Stimulated activated CD4-positive, alpha-beta T cell treated with anti-CD3 and anti-CD28 coated beads, TNF-alpha, amount 100 ng/mL, for 4 hours (primary cell): ENCODE measurements at places on chromosomes 1 and 21.

GRCh38 chr1:29358183-29358582 is 121.9 kb downstream of the PTPRU start:
- no peak for DNase-seq

DNA sequence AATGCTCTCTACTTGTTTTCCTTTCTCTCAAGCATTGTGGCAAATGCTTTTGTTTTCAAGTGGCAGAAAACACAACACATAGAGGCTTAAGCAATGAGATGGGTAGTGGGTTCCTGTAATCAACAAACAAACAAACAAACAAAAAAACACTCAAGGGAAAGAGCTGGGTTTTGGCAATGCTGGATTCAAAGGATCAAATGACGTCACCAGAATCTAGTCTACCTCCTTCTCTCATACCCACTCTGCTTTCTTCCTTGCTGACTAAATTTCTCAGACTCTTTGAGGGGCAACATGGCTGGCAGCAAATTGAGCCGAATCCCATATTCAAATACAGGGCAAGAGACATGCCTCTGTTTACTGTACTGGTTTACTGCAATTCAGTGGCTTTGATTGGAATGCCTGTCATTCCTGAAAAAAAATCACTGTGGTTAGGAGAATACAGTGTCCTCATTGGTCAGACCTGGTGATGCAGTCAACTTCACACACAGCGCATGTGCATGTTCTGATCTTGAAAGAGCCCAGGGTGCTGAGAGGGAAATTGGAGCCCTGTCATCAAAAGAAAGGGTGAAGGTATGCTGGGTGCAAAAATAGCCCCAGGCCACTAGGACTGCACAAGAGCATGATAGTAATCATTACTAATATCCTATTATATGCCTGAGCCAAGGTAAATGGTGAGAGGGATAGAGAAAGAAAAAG is 356.2 kb downstream of the KCTD3 start:
- DNase-seq, result no peak

DNA sequence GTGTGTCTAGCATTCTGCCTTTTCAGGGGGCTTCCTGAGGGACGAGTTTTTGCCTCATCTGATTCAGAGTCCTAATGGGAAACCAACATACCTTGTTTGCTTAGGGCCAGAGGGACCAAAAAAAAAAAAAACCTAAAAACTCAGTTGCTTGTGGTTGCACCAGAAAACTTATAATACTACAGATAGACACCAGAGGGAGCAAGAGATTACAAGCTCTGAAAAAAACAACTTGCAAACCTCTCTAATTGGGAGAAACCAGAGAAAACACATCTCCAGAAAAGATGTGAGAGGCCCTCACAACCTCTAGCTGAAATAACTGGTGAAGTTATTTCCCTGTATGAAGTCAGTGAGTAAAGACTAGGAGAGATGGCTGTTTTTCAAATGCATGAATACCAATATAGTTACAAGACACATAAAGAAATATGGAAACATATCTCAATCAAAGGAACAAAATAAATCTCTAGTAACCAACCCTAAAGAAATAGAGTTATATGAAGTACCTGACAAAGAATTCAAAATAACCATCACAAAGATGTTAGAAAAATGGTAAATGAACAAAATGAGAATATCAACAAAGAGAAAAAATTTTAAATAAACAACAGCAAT is 233.7 kb upstream of the NFIA start:
- DNase-seq, result no peak

GRCh38 chr21:36756527-36756926 is 57.6 kb downstream of the SIM2 start:
- DNase-seq, result no peak

- no peak for DNase-seq
Measured at GRCh38 chr1:202101184-202101583, 21.5 kb upstream of the GPR37L1 start.

DNA sequence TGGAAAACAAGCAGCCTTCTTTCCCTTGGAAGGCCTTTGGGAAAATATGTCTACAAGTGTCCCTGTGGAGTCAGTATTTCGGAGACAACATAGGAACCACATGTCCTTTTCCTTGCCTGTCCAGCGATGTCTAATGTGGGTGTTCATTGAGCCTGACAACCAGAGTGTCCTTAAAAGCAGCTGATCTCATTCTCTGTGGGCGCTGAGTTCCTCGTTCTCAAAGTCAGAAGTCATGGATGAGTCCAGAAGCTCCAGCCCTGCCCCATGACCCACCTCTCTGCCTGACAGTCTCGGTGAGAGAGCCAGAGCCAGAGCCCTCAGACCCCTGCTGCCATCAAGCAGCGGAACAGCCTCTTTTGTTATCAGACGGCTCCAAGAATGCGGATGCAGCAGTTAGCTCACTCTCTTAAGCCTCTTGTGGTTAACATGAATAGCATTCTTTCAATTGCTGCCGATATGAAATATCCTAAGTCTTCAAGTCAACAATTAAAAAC is 329.2 kb downstream of the TGFB2 start:
- DNase-seq, result no peak

DNA sequence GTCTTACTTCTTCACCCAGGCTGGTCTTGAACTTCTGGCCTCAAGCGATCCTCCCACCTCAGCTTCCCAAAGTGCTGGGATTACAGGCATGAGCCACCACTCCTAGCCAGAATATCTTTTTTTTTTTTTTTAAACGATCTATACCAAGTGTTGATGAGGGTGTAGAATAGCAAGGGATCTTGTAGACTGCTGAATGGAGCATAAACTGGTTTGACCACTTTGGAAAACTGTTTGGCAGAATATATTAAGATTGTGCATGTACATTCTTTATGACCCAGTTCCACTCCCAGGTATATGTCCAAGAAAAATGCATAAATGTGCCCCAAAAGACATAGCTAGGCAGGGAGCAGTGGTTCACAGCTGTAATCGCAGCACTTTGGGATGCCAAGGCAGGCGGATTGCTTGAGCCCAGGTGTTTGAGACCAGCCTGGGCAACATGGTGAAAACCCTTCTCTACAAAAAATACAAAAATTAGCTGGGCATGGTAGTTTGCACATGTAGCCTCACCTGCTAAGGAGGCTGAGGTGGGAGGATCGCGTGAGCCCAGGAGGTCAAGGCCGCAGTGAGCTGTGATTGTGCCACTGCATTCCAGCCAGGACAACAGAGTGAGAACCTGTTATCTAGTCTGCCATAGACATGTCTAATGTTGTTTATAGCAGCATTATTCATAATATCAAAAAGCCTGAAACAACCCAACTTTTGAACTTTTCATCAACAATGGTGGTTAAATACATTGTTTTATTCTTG is 184.0 kb downstream of the VPS13D start:
- no peak for DNase-seq

GRCh38 chr1:109444346-109444745 is 18.1 kb upstream of the PSMA5 start:
- no peak for DNase-seq

- DNase-seq, result no peak
Measured at GRCh38 chr1:81617308-81617967, 183.3 kb upstream of the ADGRL2 start.

- no peak for DNase-seq
Measured at GRCh38 chr1:83781667-83782066, 217.3 kb downstream of the TTLL7 start.

DNA sequence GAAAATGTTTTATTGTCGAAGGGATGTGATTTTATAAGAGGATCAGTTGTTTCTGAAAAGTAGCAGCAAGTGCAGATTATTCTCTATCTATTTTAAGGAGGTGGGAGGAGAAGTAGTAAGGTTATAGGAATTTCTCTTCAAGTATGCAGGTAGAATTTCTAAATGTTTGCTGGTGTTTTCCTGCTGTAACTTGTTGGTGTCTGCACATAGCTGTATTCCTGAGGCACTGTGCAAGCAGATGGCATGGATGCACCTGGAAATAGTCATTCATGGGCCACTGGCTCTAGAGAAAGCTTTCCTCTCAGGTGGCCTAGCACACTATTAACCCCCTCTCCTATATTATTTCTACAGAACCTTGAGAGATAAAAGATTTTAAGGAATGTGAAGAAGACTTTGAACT is 30.3 kb upstream of the PODN start:
- no peak for DNase-seq

GRCh38 chr1:184362876-184363275 is 24.0 kb upstream of the C1orf21 start:
- DNase-seq, result no peak

- DNase-seq, result no peak
Measured at GRCh38 chr1:119253366-119253765, 112.9 kb upstream of the WARS2 start.

- DNase-seq, result no peak
Measured at GRCh38 chr1:87765681-87766070, 437.0 kb downstream of the LMO4 start.

DNA sequence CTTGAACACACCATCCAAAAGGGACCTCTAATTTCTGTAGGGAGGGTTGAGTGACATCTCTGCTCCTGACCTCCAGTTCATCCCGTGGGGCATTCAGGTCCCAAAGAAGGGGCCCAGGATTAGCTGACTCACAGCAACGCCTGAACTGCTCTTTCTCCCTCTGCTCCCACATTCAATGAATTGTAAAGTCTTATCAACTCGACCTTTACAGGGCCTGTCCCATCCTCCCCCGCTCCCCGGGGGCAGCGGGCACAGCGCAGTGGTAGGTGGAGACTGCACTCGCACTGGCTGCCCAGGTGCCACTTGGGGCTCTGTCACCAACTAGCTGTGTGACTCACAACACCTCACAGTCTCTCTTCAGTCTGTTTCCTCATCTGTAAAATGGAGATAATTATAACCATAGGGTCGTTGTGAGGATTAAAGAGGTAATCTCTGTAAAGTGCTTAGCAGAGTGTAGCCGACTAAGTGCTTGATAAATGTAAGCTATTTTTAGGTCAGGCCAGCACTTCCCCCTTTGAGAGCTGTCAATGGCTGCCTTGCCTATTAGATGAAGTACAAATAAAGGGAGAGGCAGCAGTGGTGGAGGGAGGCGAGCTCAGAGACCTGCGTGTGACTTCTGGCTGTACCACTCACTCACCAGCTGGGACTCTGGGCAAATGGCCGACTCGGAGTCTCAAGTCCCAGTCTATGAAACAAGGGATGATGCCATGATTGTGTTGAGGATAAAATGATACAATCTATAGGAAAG is 637 bp upstream of the MYBPHL start:
- DNase-seq, result no peak

GRCh38 chr21:42093991-42094421 is 22.9 kb downstream of the UMODL1 start:
- DNase-seq, result no peak

DNA sequence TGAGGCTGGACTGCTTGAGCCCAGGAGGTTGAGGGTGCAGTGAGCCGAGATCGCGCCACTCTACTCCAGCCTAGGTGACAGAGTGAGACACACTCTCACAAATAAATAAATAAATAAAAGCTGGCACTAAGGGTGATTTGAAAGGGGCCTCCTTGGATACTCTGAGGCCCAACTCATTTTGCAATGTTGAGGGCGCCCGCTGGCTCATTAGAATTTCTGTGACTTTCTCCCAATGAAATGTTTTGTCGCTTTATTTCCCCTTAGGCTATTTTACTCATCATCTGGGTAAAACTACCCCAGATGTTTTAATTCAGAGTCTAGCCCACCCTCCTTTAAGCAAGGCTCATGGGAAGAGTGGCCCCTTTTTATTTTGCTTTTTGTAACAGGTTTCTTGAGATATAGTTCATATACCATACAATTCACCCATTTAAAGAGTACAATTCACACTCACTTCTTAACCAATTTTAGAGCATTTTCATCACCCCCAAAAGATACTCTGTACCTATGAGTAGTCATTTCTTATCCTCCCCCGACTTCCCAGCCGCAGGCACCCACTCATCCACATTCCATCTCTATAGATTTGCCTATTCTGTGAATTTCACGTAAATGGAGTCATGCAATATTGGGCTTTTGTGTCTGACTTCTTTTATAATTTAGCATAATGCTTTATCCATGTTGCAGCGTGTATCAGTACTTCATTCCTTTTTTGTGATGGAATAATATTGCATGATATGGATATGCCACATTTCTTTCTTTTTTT is 259.1 kb downstream of the KAZN start:
- no peak for DNase-seq

GRCh38 chr1:220811695-220812094 is 25.0 kb downstream of the MTARC1 start:
- DNase-seq, result no peak

DNA sequence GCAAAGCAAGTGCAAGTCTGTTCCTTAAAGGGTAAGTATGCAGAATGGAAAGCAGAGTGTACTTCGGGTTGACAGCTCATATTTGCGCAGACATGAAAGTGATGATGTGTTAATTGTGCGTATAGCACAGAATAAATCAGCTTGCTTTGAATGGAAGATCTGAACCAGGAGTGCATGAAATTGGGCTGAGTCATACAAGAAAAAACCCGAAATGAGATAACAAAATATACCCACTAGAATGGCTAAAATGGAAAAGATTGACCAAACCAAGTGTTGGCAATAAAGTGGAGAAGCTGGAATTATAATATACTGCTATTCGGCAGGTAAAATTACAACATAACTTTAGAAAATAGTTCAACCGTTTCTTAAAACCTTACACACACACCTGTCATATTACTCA is 28.5 kb downstream of the CR1L start:
- DNase-seq, result no peak

DNA sequence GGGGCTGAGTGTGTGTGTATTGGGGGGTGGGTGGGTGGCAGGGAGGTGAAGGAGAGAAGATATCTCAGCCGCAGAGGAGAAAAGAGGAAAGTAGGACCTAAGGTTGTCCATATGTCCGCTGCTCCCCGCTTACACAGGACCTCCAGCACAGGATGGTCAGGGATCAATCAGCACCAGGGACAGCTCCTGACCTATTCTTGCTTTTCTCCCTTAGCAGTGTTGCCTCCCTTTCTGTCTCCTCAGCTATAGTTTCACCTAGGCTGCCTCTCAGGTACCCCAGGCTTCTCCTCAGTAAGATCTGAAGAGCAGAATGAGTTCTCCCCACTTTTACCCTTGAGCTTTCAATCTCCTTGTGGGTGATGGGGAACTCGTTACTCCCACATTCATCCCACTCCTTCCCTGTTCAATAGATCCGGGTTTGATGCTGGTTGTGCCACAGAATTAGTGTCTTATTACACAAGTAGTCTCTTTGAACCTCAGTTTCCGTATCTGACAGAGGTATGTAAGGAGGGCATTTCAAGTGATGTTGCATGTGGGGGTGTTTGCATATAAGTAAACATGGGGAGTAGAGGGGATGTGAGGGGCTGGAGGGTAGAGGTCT is 1.4 kb upstream of the DPH2 start:
- DNase-seq, result no peak

GRCh38 chr1:161723459-161724141 is 2.3 kb downstream of the FCRLB start:
- no peak for DNase-seq

- no peak for DNase-seq
Measured at GRCh38 chr1:190049314-190049713, 428.4 kb downstream of the BRINP3 start.

DNA sequence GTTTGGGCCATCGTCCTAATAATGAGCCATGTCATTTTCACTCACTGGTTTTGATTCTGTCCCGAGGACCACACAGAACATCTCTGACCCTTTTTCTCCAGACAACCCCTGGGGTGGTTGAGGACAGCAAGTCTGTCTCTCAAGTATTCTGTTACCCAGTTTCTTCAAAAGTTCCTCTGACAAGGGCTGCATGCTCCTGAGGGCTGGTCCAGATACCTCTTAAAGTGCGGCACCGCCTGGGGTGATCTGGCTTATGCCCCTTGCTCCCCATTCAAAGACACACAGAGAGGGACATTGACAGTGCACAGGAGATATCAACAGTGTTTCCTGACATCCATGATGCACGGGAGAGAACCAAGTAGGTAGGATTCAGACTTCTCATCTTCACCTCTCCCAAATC is 132.9 kb upstream of the EDN2 start:
- no peak for DNase-seq

GRCh38 chr21:42169758-42170157 is 49.2 kb upstream of the ABCG1 start:
- no peak for DNase-seq

GRCh38 chr1:228348708-228349467 is 57.7 kb downstream of the TRIM11 start:
- DNase-seq, result no peak
